ENCODE measurements at places on chromosomes 13 and 19. TPM values are rescaled to one million over a fixed set of nuclear protein-coding genes. Genes with fewer than 3 reads are reported as not detected.

RASL11A gene
- 2.6 TPM for polyA plus RNA-seq

- no peak for DNase-seq
Measured at GRCh38 chr19:6573350-6573749, 17.6 kb downstream of the CD70 start.

GRCh38 chr13:46516599-46517338 is 36.2 kb upstream of the LRCH1 start:
- DNase-seq = peak; percentile 80

GRCh38 chr13:109655611-109656010 is 130.8 kb downstream of the IRS2 start:
- no peak for DNase-seq

SYNE4 gene
- polyA plus RNA-seq = 0.11 TPM

DNA sequence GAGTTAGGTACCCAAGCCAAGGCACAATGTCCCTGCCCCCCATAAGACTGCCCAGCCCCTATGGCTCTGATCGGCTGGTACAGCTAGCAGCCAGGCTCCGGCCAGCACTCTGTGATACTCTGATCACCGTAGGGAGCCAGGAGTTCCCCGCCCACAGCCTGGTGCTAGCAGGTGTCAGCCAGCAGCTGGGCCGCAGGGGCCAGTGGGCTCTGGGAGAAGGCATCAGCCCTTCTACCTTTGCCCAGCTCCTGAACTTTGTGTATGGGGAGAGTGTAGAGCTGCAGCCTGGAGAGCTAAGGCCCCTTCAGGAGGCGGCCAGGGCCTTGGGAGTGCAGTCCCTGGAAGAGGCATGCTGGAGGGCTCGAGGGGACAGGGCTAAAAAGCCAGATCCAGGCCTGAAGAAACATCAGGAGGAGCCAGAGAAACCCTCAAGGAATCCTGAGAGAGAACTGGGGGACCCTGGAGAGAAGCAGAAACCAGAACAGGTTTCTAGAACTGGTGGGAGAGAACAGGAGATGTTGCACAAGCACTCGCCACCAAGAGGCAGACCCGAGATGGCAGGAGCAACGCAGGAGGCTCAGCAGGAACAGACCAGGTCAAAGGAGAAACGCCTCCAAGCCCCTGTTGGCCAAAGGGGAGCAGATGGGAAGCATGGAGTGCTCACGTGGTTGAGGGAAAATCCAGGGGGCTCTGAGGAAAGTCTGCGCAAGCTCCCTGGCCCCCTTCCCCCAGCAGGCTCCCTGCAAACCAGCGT is 3.0 kb upstream of the KMT2B start:
- DNase-seq = no peak

- DNase-seq = no peak
Measured at GRCh38 chr19:54252845-54253244, 4.2 kb downstream of the LILRB5 start.

DNA sequence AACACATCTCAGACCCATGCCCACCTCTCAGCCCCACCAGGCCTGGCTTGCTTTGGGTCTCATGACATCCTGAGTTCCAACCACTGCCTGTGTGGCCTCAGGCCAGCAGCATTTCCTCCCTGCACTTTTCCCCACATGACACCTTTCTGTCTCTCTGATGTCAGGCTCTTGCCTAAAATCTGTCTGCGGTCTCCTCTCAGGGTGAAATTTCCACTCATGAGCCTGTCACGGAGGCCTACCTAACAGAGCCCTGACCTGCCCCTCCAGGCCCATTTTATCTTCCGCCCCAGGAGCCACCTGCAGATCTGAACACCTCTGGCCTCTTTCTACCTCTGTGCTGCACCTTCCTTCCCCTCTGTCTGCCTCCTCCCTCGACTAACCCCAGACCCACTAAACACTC is 93.5 kb downstream of the ZDHHC20 start:
- no peak for DNase-seq

GRCh38 chr13:23289917-23290357 is 109.2 kb downstream of the SGCG start:
- DNase-seq = peak; percentile 49

CBLC gene
- not detected for polyA plus RNA-seq
